H54 (cell line): ENCODE measurements at places on chromosomes 2 and 18.

- DNase-seq, result no peak
Measured at GRCh38 chr2:151640087-151640486, 94.2 kb downstream of the NEB start.

DNA sequence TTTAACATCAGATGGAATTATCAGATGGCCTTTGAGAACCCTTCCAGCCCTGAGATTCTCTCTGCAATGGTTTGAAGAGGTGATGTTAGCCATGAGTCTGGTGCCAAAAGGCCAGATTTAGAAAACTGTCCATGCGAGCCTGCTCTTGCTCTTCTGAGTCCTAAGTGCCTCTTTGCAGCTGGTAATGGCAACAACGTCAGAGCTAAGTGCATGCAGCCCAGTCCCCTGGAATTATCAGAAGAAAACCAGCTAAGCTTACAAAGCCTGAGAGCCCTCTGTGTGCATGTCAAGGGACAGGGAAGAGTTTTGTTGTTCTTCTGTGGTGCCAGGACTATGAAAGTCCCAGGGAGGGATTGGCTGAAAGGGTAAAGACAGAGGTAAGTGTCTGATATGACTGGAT, 89.8 kb downstream of the LOXHD1 start:
- DNase-seq, result no peak

GRCh38 chr2:98912221-98912851, 23.7 kb downstream of the CRACDL start:
- peak; percentile 80 for DNase-seq

- DNase-seq, result no peak
Measured at GRCh38 chr2:48691935-48692691, 63.4 kb downstream of the LHCGR start.

DNA sequence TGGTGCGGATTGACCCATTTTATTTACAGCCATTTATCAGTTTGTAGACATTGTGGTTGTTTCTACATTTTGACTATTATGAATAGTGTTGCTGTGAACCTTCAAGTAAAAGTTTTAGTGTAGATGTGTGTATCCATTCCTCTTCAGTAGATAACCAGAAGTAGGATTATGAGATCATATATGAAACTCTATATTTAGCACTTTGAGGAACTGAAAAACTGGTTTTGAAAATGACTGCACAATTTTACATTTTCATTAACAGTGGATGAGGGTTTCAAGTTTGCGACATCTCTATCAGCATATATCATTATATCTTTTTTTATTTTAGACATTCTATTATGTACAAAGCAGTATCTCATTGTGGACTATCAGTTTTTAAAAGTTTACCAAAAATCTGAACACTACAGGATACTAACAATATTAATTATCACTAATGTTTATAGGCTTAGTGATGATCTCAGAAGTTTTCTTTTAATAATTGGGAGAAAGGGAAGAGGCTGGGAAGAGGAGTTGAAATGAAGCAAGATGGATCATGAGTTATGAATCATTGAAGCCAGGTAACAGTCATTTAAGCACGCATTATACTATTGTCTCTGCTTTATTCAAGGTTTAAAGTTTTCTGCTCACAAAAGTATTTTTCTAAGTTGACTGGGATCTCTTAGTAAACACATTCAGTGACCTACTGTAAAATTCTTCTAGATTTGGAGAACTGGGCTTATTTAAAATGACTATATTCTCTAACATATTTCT, 329.0 kb upstream of the LRATD1 start:
- DNase-seq, result no peak
